NCI-H460 (cell line): ENCODE measurements at places on chromosomes 6 and 20.

GRCh38 chr20:47964149-47964548 lies 178.9 kb upstream of the SULF2 start:
- DNase-seq: no peak

DNA sequence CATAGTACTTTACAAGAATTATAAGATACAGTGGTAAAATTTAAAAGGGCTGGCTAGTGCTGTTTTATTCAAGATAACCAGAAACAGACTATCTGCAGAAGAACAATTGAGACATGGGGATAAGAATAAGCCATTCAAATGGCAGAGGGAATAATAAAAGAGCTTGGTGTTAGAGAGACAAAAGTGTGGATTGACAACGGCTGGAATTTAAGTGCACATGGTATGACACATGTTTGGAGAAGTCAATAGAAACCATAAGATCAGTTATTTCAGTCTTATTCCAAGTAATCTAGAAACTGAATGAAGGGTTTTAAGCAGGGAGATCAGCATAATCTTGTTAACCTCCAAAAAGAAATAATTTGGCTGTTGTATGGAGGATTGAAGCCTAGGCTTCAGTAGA lies 1205.5 kb upstream of the CITED2 start:
- DNase-seq: no peak

DNA sequence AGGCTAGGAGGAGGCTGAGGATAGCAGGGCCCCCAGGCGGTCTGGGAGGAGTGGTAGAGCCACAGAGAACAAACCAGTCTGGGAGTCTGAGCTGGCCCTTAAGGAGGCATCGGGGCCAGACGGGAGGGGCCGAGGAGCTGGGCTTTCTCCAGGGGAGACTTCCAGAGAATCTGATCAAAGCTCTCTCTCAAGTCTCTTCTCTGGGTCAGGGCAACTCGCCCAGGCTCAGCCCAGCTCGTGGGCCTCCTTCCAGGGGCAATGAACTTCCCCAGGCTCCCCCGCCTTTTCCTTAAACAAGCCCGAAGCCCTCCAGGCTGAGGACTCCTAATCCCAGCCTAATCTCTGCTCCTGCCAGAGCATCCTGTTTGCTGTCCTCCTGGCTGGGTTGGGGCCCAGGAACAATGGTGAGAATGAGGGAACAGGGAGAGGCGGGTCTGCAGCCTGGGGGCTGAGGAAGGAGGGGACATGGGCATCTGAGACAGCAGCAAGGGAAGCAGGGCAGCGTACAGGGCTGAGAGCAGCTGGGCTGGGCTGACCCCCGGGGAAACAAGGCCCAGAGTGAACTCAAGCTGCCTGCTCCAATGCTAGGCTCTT lies 173.6 kb downstream of the ANKRD60 start:
- DNase-seq: no peak

GRCh38 chr20:50222309-50223038 lies 31.8 kb downstream of the CEBPB start:
- DNase-seq: no peak

GRCh38 chr20:51535075-51535386 lies 7.5 kb downstream of the NFATC2 start:
- DNase-seq: no peak

DNA sequence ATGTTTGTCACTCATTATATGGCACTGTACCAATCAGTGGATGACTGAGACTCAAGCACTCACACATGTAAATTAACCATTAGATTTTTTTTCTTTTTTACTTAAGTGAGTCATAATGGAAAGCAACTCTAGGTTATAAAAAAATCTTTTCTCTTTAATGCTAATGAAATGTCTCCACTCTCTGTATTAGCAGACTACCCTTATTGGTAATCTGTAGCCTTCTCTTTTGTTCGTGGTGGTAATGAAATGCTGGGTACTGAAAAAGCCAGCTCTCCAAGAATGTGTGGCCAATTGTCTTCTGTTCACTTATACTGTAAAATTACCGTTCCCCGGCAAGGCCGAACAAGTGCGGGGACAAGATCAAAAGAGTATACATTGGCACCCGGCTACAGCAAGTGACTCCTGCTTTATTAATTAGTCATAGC lies 69.0 kb downstream of the AFG1L start:
- DNase-seq: no peak

GRCh38 chr20:56204206-56204605 lies 44.3 kb upstream of the MC3R start:
- no peak for DNase-seq

DNA sequence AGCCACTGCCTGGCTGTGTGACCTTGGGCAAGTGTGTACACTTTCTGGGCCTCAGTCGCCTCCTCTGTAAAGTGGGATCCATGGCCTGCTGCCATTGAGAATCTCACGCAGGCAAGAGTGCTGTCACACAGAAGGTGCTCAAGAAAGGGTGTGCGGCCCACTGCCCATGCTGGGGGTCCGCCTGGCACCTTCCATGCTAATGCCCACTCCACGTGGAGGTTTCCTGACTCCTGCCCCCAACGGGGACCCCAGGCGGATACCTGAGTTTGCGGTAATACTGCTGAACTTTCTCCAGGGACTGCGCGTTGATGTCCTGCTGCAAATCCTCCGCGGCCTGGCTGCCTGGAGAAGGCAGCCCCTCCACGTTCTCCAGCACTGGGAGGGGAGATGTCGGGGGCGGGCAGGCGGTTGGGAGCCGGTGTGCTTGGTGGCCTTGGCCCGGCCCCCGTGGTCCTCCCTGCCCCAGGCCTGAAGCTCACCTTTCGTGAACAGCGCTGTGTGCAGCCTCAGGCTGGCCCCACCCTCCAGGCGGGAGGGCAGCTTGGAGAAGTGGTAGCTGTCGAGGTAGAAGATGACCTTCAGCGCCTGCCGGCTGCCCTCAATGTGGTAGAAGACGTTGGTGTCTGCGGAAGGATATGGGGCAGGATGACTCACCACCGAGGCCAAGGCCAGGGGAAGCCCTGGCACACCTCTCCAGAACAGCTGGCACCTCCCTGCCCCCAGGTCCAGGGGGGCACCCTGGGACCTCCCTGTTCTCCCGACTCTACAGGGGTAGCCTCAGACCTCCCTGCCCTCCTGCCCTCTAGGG lies 195.6 kb downstream of the PREX1 start:
- no peak for DNase-seq

DNA sequence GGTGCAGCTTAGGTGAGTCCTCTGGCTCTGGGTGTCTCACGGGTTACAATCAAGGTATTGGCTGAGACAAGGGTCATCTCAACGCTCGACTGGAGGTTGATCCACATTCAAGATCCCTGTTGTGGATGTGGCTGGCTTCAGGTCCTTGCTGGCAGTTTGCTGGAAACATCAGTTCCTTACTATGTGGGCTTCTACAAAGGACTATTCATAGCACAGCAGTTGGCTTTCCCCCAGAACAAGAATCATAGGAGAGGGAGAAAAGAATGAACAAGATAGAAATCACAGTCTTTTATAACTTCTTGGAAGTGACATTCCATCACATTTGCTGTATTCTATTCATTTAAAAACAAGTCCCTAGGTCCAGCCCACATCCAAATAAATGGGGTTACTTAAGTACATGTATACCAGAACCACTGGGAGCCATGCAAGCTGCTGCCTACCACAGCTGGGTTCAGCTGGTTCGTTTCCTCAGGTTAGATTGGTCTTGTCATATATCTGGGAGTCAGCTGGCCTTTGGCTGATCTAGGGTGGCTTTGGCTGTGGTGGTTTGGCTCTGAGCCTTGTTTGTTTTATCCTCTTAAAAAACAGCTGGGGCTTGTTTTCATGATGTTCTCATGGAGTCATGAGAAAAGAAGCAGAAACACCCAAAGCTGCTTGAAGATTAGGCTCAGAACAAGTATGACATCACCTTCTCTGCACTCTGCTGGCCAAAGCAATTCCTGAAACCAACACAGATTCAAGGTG lies 433.2 kb upstream of the SPTLC3 start:
- DNase-seq: no peak

DNA sequence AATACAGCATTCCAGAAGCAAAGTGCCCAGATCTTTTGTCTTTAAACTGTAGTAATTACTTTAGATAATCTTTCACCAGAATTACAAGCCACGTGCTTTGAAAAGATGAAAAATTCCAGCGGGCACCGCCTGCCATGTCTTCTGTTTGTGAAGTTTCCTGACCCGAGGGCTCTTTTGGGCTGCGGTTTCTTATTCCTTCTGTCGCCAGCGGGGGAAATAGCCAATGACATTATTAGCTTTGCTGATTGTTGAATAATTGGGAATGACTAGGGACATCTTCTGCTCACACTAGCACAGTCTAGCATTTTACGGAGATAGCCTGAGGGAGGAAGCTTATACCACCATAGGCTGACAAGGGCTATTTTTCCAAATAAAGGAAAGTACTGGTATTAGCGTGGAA lies 124.7 kb downstream of the SAMD5 start:
- no peak for DNase-seq

DNA sequence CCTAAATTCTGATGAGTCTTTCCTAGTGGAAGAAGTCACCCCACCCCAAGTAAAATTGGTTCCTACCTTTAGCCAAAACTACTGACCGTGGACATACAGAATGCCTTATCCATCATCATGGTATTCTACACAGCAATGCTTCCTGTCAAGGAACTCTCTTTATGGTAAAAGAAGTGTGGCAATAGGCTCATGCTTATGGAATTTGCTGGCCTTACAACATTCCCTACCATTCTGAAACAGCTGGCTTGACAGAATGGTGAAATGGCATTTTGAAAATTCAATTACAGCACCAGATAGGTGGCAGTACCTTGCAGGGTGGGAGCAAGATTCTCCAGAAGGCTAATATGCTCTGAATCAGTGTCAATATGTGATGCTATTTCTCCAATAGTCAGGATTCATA lies 41.8 kb upstream of the BACH2 start:
- DNase-seq: no peak

- no peak for DNase-seq
These were observed 168.0 kb upstream of the LRFN2 start for GRCh38 chr6:40755046-40755681.

GRCh38 chr6:90676516-90677300 lies 89.8 kb upstream of the MAP3K7 start:
- no peak for DNase-seq
